Activated T-helper 1 cell treated with anti-CD3 and anti-CD28 coated beads, Interleukin-12 subunit alpha, Interleukin-12 subunit beta, Interleukin-2, Interleukin-4 antibody, amounts not matched to agents 30 ng/mL and 10 ng/mL and 1 ng/mL, durations not matched to agents 14 hours and 24 hours and 36 hours (primary cell): ENCODE measurements at places on chromosomes 6 and 20. TPM values are rescaled to one million over a fixed set of nuclear protein-coding genes. Genes with fewer than 3 reads are reported as not detected.

Gene TP53INP2
- 3.2 and 3.5 TPM in 2 replicates for total RNA-seq

Gene OPN5
- not detected in 2 replicates for total RNA-seq

Gene SLC17A3
- total RNA-seq: 0.21 and 0.66 TPM in 2 replicates

Gene COL19A1
- total RNA-seq: not detected in 2 replicates

Gene PCNA
- total RNA-seq: 512 and 519 TPM in 2 replicates

Gene TFAP2A
- total RNA-seq: not detected in 2 replicates

Gene GZF1
- 10.6 and 12.6 TPM in 2 replicates for total RNA-seq

Gene PXDC1
- total RNA-seq: 0.12 and 0.57 TPM in 2 replicates

Gene VWA7
- 2.9 and 5.0 TPM in 2 replicates for total RNA-seq

Gene RFX6
- not detected in 2 replicates for total RNA-seq

Gene CD109
- total RNA-seq: 27.1 and 29.3 TPM in 2 replicates

Gene TCF19
- total RNA-seq: 75.9 and 78.4 TPM in 2 replicates

Gene LSM2
- total RNA-seq: 136 and 137 TPM in 2 replicates

Gene AKIRIN2
- 40.1 and 42.0 TPM in 2 replicates for total RNA-seq

Gene GJA10
- not detected in 2 replicates for total RNA-seq

Gene CRIP3
- total RNA-seq: not detected in 2 replicates

Gene TGM3
- not detected in 2 replicates for total RNA-seq

Gene WFDC2
- total RNA-seq: not detected in 2 replicates

Gene FAM209B
- 1.2 and 1.4 TPM in 2 replicates for total RNA-seq

Gene CAP2
- not detected in 2 replicates for total RNA-seq
